ENCODE measurements at places on chromosomes 1 and 21. TPM values are rescaled to one million over a fixed set of nuclear protein-coding genes. Genes with fewer than 3 reads are reported as not detected.

The SLC39A1 gene
- total RNA-seq: 244 TPM

The CDK18 gene
- total RNA-seq: 3.3 TPM

The LENEP gene
- total RNA-seq: not detected

The NPL gene
- total RNA-seq: 0.33 TPM

The TNFRSF1B gene
- total RNA-seq: 0.16 TPM

The ESPN gene
- 0.25 TPM for total RNA-seq

Measured in mesangial cell (primary cell).